Fibroblast of upper back skin (primary cell): ENCODE measurements at places on chromosomes 3 and 15.

GRCh38 chr3:59234884-59235633 lies 185.2 kb upstream of the CFAP20DC start:
- DNase-seq = no peak

- peak; percentile 78 for DNase-seq
Measured at GRCh38 chr15:88113613-88114308, 142.8 kb downstream of the NTRK3 start.

DNA sequence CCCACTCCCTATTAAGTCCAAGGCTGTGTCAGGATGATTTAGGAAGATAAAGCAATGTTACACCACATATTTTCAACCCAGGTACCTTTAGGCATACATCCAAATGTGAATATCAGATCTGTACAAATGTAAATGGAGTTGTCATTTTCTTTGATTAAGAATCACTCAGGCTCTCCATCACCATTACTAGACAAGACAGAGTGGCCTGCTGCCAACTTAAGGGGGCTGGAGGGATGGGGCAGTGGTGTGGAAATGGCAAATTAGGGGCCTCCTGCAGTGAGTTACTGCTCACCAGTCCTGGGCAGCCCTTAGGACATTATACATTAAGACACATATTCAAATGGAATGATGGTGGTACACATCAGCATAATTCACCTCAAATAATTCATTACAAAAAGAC lies 211.0 kb downstream of the TNIK start:
- no peak for DNase-seq

DNA sequence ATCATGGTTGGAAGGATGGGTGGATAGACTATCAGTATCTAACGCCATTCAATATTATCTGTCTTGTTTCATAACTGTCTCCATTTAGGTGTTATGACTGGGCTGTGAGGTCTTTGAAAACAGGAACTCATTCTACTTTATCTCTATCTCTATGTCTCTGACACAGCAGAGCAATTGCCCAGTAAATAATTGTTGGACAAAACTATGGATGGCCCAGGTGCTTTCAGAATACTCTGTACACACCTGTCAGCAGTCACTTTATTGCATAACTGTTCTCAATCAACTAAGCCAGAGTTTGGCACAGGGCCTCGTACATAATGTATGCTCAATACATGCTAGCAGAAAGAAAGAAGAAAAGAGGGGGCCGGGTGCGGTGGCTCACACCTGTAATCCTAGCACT lies 210.3 kb downstream of the OPA1 start:
- DNase-seq = no peak

- DNase-seq = peak; percentile 8
Measured at GRCh38 chr3:2156244-2156847, 57.7 kb downstream of the CNTN4 start.

DNA sequence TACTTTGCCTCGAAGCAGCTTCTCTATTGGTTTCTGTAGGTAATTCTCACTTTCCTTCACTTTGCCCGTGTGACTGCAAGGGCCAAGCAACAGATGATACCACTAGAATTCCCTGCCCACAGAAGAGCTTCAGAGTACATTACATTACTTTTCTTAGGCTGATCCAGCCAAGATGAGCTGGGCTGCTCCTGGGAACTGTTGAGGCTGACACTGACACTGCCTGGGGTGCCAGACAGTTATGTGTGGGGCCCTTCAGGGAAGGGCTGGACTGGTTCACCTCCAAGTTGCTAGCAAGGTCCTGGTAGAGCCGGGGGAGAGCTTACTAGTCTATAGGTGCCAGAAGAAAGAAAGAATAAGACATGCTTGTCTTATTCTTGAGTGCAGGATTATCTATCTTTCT lies 19.0 kb downstream of the GORASP1 start:
- DNase-seq = no peak

- DNase-seq = peak; percentile 62
Measured at GRCh38 chr3:172332256-172333041, 115.8 kb downstream of the GHSR start.

DNA sequence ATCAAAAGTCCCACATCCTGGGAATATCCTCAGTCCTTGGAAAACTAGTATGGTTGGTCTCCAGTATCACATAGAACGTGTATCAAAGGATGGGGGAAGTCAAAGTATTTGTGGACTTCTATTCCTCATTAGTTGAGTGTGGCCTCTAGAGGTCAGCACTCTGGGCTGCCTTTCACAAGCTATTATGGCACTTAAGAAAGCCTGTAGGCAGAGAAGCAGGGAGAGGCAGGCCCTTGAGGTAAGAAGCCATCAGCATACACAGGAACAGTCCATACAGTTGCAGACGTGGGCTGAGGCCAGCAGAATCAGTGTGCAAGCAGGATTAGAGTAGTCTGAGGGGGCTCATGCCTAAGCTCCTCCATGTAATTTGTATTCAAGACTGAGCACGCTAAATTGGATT lies 341.7 kb downstream of the CLSTN2 start:
- DNase-seq = peak; percentile 6

DNA sequence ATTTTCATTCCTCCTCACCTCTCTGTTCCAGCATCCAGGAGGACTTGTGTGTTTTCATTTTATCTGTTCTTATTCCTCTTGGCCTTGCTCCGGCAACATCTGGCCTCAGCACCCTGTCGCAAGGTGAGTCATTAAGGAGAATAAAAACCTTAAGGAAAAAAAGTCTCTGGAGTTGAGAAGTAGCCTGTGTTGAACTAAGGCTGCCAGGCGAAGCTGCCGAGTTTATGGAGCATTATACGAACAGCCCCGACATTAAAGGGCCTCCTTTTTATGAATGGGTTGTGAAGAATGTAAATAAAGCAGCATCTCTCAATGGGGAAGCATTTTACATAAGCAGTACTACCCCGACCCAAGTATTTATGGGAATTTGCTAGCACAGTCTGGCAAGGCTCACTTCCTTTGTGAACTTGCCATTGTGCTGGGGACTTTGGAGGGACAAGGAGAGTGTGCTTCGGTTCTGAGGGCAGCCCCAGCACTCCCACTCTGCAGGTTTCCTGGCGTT lies 4.7 kb downstream of the BAHD1 start:
- DNase-seq = peak; percentile 69

DNA sequence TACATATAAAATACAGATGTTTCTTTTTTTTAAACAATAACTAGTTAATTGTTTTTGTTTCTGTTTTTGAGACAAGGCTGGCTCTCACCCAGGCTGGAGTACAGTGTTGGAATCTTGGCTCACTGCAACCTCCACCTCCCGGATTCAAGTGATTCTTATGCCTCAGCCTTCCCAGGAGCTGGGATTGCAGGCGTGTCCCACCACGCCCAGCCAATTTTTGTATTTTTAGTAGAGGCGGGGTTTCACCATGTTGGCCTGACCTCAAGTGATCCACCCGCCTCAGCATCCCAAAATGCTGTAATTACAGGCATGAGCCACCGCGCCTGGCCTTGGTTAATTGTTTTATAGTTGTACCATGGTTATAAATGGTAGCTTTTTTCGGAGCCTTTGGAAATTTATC lies 72.3 kb downstream of the PIAS1 start:
- DNase-seq = no peak

DNA sequence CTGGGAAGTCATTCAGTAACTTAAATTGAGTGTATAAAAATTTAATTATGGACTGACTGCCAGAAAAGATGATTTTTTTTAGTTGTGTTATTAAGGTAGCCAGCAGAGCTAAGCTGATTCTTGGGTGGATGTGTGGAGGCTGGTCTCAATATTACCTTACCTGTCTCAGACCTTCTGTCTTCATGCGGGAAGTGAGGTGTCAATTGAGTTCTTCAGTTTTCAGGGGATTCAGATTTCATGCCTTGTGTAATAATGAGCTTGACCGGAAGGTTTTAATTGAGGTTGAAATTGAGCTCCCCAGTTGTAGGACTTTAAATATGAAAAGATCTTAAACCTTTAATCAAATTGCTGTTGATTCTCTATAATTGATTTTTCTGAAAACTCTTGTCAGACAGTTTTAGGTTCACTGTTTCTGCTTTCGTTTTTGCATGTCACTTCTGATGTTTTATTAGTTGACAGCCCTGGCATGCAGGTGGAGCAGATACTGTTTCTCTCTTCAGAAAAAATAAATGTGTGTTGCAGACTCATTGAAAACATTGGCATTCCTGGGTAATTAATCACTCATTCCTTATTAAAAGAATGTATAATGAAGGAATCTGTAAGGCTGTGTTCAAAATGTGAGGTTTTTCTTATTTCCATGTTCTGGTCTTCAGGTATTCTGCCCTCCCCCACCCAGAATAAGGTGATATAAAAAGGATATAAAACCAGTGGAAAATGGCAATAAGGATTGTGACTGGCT lies 54.5 kb downstream of the PSMD6 start:
- DNase-seq = peak; percentile 41

- no peak for DNase-seq
Measured at GRCh38 chr15:98981851-98982722, 25.5 kb downstream of the PGPEP1L start.

- no peak for DNase-seq
Measured at GRCh38 chr3:39960515-39961191, 151.2 kb downstream of the MYRIP start.

DNA sequence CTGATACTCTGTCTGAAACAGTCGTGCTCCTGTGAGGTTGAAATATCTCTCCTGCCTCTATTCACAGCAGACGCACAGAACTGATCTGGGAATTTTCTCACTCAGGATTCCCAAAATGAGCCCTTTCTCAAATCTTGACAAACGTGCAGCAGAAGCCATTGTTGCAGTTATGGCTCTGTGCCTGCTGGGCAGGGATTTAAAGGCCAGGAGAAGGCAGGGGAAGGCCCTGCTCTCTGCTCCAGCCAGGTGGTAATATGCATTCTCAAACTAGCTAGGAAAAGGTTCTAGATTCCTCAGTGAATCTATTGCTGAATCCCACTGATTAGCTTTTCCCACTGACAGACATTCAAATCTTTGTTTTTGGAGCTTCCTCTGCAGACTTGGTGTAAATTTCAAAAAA lies 2.2 kb downstream of the MINAR1 start:
- no peak for DNase-seq

GRCh38 chr3:13546667-13547171 lies 2.2 kb upstream of the FBLN2 start:
- DNase-seq = peak; percentile 62

DNA sequence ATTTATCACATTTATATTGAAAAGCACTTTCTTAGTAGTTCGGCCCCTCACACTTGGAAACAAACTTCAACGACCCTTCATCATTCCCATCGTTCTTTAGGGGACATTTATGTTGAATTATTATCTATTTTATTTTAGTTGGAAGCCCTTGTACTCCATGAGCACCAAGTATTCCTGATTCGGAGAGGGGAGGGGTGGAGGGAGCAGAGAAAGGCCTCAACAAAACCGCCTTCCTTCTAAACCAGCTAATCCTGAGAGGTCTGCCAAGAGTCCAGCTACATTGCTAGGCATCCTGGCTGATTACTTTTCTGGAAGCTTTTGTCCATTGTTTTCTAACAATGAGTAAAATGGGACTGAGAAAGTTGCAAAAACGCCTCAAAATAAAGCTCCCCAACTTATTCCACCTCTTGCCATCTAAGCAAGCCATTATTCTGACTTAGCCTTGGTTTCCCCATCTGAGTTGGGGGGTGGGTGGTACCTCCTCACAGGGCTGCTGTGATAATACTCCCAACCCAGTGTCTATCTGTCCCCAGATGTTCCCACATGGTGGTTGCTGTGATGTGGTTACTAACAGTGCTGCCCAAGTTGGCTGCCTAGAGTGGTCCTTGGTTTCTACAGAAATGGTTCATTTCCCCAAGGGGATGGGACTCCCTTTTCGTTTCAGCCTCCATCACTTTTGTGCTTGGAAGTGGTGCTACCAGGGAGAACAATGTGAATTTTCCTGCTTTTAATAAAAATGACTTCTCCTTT lies 1.2 kb upstream of the TMEM158 start:
- no peak for DNase-seq

DNA sequence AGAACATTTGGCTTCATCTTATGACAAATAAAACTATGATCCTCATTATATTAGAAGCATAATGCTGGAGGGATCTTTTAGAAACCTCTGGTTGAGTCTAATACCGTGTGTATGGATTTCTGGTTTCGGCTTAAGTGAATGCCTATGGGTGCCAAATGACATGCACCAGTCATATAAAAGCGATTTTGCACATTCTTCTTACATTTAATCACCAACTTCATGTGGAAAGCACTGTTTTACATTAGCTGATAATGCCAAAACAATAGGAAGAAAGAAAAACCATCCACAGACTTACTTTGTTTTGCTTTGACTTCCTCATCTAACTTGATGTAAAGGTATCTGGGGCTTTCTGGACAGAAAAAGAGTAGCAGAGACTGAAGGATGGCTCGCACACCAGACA lies 20.9 kb downstream of the SLC2A2 start:
- DNase-seq = peak; percentile 78

- peak; percentile 59 for DNase-seq
Measured at GRCh38 chr3:17302774-17303173, 418.0 kb downstream of the PLCL2 start.

- no peak for DNase-seq
Measured at GRCh38 chr3:122233101-122233952, 49.9 kb downstream of the CASR start.

GRCh38 chr3:11095932-11096265 lies 58.4 kb upstream of the HRH1 start:
- DNase-seq = no peak
